ENCODE measurements at places on chromosomes 6 and 20.

DNA sequence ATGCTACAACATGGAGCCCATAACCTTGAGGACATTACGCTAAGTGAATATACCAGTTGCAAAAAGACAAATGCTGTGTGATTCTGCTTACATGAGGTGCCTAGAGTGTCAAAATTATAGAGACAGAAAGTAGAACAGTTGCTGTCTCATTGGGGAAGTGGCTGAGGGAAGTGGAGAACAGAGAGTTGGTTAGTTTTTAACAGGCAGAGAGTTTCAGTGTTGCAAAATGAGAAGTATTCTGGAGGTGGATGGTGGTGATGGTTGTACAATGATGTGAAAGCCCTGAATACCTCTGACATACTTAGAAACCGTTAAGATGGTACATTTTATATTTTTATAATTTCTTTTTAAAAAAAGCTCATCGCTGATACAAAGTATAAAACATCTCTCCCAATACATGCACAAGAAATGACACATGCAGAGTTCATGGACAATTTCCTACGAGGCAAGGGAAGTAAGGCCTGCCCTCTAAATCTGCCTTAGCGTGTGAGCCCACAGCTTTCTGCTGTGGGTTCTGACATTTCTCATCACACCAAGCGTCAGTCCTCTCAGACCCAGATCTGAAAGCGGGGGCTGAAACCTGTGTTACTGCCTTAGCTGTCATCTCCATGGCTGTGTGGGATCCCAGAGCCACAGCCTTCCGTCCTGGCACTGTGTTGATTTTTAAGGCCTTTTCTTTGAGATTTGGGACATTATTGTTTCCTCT is 126.0 kb downstream of the RNASET2 start:
- DNase-seq = peak; percentile 5

- no peak for DNase-seq
Measured at GRCh38 chr6:19715167-19715551, 122.0 kb upstream of the ID4 start.

DNA sequence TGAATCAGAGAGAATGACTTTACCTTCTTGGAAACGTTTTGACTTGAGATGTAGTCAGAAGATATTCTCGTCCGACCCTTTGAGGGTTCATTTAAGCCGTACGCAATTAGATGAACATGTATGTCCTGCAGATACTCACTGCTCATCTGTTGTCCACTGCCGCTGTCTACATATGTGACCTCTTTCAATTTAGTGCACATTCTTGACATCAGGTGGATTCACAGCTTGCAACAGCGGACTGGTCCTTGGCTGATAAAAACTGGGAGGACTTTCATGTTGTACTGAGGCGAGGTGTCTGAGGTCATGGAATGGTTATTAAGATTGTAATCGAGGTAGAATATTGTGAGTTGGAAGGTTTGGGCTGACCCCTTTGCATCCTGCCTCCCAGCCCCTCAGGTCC is 194.2 kb downstream of the JARID2 start:
- no peak for DNase-seq

- peak; percentile 91 for DNase-seq
Measured at GRCh38 chr20:19784511-19785172, 26.6 kb downstream of the RIN2 start.

GRCh38 chr6:89048288-89048923 is 32.1 kb upstream of the PNRC1 start:
- no peak for DNase-seq

DNA sequence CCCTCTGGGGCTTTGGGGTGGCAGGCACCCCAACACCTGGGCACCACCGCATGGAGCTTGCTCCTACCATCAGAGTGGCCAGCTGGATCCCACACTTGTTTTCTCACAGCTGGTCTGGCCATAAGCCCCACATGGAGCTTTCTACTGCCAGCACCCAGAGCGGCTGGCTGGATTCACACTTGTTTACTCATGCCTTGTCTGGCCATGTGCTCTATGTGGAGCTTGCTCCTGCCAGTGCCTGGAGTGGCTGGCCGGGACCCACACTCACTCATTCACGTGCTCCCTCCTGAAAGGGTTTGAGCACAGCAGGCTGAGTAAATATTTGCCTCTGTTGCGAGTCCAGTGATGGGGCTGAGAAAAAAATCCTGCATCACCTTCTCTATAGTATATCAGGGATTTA is 487.0 kb downstream of the CD109 start:
- DNase-seq = no peak

- no peak for DNase-seq
Measured at GRCh38 chr20:58863044-58863790, 10.7 kb downstream of the GNAS start.

DNA sequence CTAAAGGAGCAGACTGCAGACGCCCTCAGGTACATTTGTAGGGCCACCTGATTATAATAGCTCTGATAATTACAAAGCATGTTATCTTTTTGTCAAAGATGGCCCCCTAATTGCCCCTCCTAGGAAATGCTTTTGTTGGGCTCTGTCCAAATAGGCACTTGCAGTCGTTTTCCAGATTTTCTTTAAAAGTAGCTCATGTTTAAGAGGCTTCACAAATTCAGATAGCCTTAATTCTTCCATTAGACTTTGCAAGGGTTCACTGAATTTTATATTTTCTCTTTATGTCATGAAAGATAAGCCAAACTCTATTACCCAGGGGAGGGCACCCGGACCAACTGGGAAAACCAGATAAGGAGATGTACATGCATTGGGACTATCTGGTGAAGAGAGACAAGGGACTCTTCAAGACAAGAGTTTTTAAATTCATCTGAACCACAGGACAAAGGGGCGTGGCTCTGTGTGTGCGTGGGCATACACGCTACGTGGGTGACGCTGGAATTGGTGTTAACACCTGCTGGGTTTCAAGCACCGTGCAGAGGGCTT is 95.6 kb downstream of the TOX2 start:
- no peak for DNase-seq

GRCh38 chr20:45934046-45934585 is 367 bp upstream of the PCIF1 start:
- DNase-seq = no peak

DNA sequence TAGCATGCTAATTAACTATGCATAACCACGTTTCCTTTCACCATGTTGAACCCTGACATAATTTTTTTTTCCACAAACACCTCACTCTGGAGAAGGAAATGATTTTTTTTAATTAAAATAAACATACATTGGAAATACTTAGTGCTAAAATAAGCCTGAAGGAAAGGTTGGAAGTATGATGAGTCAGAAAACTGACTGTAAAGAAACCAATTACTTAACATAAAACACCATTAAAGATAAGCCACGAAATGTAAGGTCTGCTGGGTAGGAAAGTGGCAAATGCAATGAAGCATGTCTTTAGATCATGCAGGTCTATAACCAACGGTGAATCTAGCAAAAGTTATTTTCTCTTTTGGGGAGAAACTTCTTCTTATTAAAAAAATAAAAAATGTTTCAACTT is 47.5 kb downstream of the OPRM1 start:
- no peak for DNase-seq

DNA sequence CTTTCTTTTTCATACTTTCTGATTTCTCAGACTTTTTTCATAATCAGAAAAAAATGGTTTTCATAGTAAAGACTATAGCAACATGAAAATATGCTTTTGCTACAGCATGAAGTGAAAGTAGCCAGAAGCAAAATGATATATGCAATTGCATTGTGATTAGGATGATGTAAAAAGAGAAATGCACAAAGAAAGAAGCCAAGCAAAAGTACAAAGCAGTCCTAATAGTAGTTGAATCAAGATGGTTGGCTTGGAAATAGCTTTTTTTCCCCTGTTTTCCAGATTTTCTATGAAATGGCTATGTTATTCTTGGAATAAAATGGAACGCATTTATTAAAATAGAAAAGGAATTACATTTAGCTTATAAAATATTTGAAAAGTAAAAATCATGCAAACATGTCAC is 77.3 kb downstream of the SEL1L2 start:
- DNase-seq = no peak

DNA sequence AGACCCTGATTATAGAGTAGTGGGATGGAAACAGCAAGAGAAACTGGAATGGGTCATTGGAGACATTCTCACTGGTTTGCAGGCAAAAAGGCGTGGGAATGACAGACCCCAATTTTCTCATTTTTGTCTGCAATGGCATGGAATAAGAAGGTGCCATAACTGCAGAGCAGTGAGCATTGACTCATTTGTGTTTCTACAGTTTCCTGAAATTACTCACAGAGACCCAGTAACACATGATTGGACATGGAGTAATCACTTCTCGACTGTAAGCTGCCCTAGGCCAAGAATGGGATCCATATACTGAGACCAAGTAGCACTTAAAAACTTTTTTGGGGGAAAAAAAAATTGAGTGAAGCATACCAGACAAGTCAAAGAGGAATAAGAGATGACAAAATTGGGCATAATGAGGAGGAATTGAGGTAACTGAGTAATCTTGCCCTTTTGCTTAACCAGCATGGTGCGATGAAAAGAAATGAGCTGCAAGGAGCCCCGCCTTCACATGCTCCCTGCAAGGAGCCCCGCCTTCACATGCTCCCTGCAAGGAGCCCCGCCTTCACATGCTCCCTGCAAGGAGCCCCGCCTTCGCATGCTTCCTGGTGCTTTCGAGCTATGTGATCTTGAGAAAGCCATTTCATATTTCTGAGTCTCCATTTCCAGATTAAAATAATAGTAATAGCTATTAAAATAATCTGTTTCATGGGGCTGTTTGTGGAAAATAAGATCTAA is 44.1 kb downstream of the NHSL1 start:
- no peak for DNase-seq

DNA sequence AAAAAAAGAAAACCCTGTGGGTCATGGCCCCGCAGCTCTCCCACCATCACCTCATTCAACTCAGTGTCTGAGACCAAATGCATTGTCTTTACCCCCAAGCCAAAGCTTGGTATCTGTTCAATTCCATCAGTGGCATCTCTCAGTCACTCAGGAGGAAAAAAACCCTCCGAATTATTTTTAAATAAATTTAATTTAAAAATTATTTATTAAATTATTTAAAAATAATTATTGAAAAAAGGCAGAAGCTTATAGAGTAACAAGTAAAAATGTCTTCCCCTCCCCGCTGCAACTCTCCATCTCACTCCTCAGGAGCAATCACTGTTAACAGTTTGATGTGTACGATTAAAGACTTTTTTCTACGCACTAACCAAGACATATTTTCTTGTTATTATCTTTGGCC is 50.7 kb downstream of the PRDM1 start:
- DNase-seq = no peak

DNA sequence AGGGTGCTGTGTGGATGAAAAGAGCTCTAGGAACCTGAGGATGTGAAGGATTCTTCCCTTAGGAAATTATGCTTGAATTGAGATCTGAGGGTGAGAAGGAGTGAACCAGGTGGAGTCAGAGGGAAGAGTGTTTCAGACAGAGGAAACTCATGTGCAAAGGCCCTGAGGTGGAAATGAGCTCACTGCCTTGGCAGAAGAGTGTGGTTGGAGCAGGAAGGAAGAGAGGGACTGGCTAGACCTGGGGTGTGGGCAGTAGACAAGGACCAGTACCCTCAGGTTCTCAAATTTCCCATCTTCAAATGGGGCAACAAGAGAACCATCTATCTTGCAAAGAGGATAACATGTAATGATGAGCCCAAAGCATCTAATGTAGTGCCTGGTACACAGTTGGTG is 24.0 kb upstream of the GTSF1L start:
- DNase-seq = no peak

DNA sequence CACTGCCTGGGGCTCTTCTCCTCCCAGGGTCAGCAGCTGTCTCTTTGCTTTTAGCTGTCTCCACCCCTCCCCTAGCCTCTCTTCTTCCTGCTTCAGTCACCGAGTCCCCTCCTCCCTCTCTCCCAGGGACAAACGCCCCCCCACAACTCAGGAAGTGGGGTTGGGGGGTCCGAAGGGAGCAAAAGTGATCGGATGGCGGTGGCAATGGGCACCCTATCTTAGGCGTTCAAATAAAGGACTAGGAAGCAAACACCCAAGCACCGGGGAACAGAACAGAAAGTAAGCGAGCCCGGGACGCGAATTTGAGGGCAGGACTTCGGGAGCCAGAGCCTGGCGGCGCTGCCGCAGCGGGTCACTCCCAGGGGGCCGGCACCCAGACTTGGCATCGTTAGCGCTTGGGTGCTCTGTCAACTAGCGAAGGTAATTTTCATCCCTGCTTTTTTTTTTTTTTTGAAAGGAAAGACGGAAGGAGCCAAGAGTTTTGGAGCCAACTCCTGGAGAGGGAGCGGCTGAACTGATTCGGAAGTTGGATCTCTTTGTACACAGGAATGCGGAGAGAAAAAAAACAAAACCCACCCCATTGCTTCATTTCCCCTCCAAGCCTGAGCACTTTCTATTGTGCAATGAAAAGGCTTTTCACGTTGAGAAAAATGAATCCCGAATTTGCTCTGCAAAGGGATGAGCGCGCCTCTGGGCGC is 815 bp upstream of the ITPR3 start:
- no peak for DNase-seq

GRCh38 chr6:149032599-149033405 is 284.7 kb upstream of the TAB2 start:
- no peak for DNase-seq

GRCh38 chr6:75437421-75437891 is 56.1 kb downstream of the FILIP1 start:
- no peak for DNase-seq

DNA sequence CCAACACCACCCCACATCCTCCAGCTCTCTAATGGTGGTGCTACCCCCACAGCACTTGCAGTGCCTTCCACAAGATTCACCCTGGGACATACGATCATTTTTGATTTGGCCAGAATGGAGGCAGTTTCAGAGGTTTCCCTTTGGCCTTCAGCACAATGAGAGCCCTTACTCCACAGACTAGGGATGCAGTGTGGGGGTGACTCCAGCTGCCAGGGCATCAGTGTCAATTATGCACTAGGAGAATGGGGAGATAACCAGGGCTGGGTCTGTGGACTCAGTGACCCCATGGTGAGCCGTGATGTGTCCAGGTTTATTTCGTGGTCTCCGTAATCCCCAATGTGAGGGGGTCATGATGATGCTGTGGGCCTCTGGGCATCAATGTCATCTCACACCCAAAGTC is 31.5 kb upstream of the MICB start:
- DNase-seq = no peak

DNA sequence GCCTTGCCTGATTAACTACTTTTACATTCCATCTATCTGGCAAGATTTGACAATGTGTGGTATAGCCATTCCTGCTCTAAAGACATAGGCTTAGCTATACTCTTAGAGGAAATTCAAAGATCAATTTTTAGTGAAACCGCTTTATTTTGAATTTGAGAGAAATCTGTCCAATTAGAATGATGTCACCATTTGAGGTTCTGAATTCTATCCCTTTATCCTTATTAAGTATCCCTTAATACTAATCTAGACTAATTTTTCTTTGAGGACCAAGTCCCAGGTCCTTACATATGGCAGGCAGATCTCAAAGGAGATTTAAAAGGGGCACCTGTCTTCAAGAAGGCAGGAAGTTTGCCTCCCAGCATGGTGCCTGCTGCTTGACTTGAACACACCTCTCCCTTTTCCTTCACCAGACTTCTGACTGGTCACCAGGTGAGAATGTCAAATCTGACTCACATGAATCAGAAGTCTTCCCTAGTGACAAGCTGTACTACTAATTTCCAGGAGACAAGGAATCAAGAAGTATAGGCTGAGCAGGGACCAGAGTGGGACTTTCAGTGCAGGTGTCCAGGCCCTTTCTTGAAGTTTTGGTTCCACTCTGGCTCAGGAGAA is 15.0 kb upstream of the MRAP2 start:
- no peak for DNase-seq

- peak; percentile 49 for DNase-seq
Measured at GRCh38 chr20:46752728-46753127, 43.3 kb downstream of the SLC2A10 start.

Measured in midbrain (tissue), 1 donor.